Upper lobe of right lung (tissue), 1 donor: ENCODE measurements at places on chromosomes 11 and 22. TPM values are rescaled to one million over a fixed set of nuclear protein-coding genes. Genes with fewer than 3 reads are reported as not detected.

Gene SPECC1L
- 87.1 TPM for total RNA-seq

Gene PIWIL4
- 2.9 TPM for total RNA-seq

Gene IL18
- 49.9 TPM for total RNA-seq

Gene FOSL1
- 3.9 TPM for total RNA-seq

Gene TEX12
- not detected for total RNA-seq

Gene ASCL2
- total RNA-seq: 2.2 TPM

DNA sequence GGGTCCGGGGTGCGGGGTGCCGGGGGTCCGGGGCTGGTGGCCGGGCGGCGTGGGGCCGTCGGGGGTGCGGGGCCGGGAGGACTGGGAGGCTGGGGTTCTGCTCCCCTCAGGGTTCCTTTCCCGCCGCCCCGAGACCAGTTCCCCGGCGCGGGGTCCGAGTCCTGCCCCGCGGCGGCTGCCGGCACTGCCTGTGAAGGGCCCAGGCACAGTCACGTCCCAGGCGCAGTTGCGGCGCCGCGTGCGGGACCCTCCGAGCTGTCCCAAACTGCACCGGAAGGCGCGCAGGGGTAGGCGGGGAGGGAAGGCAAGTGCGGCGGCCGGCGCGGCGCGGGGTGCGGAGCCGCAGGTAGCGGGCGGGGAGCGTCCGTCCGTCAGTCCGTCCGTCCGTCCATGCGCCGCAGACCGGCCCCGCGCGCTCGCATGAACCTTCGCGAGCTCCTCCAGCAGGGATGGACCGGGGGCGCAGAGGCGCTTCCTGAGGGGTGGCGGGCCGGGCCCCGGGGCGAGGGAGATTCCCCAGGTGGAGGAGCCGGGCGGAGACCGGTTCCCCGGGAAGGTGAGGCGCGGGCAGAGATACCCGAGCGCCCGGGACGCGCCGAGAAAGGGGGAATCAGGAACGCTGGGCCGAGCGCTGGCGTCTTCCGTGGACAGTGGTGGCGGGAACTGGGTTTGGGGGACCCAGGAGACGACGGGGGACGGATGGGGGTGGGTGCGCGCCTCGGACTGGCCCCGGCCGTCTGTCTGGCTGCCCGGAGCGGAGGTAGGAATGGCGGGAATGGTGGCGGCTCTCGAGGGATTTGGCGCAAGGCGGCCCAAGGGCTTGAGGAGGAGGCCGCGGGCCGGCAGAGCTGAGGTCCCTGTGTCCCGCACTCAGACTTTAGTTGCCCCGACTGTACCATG lies 3.1 kb upstream of the ADORA2A start:
- H3K4me1 ChIP-seq: peaks cover 36% of the 10 kb centered on the region
- no peaks in the 10 kb centered on the region for H3K36me3 ChIP-seq
- no peaks in the 10 kb centered on the region for H3K27me3 ChIP-seq
- H3K4me3 ChIP-seq: peak overlapping the region; percentile 68
- DNase-seq: no peak
- peak overlapping the region; percentile 47 for H3K27ac ChIP-seq

DNA sequence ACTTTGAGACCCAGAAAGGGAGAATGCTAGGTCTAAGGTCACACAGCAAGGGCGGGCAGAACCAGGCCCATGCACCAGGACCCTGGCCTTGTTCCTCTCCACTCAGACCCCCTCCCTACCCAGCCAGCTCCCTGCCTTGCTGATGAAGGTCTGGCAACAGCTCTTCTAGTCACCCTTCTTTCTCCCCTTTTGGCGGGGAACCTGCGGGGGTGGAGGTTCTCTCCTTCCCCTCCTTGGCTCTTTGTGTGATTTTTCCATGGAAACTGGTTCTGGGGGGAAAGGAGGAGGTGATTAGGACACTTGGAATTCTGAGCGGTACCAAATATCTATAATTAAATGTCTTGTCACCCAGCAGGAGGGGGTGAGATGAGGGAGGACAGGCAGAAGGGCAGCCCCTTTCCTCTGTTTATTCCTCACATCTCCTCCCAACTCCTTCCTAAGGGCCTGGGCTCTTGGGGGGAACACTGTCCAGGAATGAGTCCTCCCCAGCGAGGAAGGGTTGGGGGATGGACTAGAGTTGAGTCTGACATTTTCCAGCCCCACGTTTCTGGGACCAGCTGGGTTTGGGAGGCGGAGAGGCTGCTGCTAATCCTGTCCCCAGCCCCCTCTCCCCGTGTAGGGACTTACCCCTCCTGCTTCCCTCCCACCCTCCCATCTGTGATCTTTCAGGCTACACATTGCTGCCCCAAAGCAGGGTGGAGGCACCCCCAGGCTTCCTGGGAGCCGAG lies 7.4 kb downstream of the ARHGEF17 start:
- peak overlapping the region; percentile 58 for H3K27ac ChIP-seq
- DNase-seq: no peak
- peaks cover 94% of the 10 kb centered on the region for H3K4me1 ChIP-seq

DNA sequence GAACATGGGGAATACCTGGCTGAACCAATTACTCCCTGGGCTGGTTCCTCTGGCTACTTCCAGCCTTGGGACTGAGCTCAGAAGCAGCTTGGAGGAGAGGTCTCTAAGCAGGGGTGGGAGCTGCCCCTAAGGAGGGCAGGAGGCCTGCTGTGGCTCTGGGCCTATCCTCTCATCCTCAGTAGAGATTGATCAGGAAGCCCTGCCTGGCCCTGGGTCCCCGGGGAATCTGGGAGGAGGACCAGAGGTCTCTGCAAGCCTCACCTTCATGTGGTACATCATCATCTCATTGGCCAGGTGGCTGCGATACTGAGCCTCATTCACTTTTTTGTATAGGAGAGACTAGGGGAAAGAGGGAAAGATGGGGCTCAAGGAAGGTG lies 91.1 kb downstream of the PDE2A start:
- peaks cover 5% of the 10 kb centered on the region for H3K4me1 ChIP-seq
- peaks cover 13% of the 10 kb centered on the region for H3K27me3 ChIP-seq
- no peak overlapping the region for H3K4me3 ChIP-seq
- DNase-seq: peak; percentile 38

- no peak overlapping the region for H3K27ac ChIP-seq
- H3K4me3 ChIP-seq: no peak overlapping the region
Measured at GRCh38 chr11:86247608-86248007, 3.1 kb downstream of the EED start.

GRCh38 chr11:62418733-62419132 lies at the start of gene SCGB1A1:
SCGB1A1 (plus strand) TSS chr11:62419033; CDS start chr11:62419096, 63 bp downstream.
- no peak within 1 kb of the TSS for H3K4me3 ChIP-seq
- DNase-seq: no peak
- peak within 1 kb of the TSS; percentile 70 for H3K27ac ChIP-seq
- no peaks in the 10 kb centered on the region for H3K4me1 ChIP-seq
- H3K27me3 ChIP-seq: no peaks in the 10 kb centered on the region
- no peaks in the 10 kb centered on the region for H3K36me3 ChIP-seq

GRCh38 chr11:43923406-43924111 lies 18.9 kb upstream of the C11orf96 start:
- H3K27ac ChIP-seq: peak overlapping the region; percentile 65
- no peak overlapping the region for H3K4me3 ChIP-seq
- H3K36me3 ChIP-seq: peaks cover 15% of the 10 kb centered on the region
- DNase-seq: no peak

GRCh38 chr11:2132246-2132645 lies 6.9 kb downstream of the IGF2 start:
- no peak for DNase-seq
- no peak overlapping the region for H3K4me3 ChIP-seq
- H3K4me1 ChIP-seq: peaks cover under 1% of the 10 kb centered on the region
- H3K36me3 ChIP-seq: no peaks in the 10 kb centered on the region

- H3K4me1 ChIP-seq: peaks cover 26% of the 10 kb centered on the region
- H3K4me3 ChIP-seq: peak overlapping the region; percentile 89
- peaks cover 19% of the 10 kb centered on the region for H3K36me3 ChIP-seq
- H3K27me3 ChIP-seq: no peaks in the 10 kb centered on the region
- no peak overlapping the region for H3K27ac ChIP-seq
- DNase-seq: no peak
Measured at GRCh38 chr11:578276-579035, 2.2 kb downstream of the PHRF1 start.

DNA sequence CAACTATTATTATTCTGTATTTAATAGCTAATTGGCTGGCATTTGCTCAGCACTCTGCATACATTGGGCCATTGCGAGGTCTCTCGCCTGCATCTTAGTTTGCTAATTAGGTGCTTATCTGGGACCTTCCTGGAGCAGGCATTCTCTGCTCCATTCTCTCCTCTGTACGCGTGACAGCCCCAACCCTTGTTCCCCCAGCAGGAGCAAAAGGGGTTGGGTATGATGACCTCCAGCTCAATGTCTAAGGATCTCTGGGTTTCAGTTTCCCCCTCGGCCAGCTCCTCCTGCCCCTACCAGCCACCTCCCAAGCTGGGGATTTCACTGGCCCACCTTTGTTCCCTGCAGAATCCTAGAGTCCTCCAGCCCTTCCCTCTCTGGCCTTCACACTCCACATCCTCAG lies 9.7 kb upstream of the LGALS2 start:
- no peak overlapping the region for H3K4me3 ChIP-seq
- peaks cover 9% of the 10 kb centered on the region for H3K4me1 ChIP-seq
- no peaks in the 10 kb centered on the region for H3K36me3 ChIP-seq

DNA sequence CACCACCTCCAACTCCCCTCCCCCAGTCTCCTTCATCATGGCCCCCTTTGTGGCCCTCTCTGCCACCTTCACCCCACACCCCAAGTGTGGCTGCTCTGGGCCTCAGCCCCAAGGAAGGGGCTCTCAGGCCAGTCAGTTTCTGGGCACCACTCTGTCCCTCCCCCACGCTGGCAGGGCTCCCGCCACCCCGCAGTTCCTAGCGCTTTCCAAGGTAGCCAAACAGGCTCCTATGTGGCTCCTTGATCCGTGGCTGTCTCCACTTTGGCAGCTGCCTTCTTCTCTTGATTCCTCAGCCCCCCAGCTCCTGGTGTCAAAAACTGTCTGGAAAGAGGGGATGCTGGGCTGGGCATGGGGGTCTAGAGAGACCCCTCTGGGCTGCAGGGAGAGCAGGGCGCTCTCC lies 10.4 kb upstream of the CACNA1I start:
- H3K4me3 ChIP-seq: no peak overlapping the region
- no peak overlapping the region for H3K27ac ChIP-seq
- DNase-seq: no peak
- H3K4me1 ChIP-seq: peaks cover 4% of the 10 kb centered on the region
- peaks cover 74% of the 10 kb centered on the region for H3K27me3 ChIP-seq
- H3K36me3 ChIP-seq: no peaks in the 10 kb centered on the region
